ENCODE measurements at places on chromosomes 4 and X. TPM values are rescaled to one million over a fixed set of nuclear protein-coding genes. Genes with fewer than 3 reads are reported as not detected.

- no peak for DNase-seq
Measured at GRCh38 chr4:58760737-58761136, 1650.6 kb upstream of the IGFBP7 start.

DNA sequence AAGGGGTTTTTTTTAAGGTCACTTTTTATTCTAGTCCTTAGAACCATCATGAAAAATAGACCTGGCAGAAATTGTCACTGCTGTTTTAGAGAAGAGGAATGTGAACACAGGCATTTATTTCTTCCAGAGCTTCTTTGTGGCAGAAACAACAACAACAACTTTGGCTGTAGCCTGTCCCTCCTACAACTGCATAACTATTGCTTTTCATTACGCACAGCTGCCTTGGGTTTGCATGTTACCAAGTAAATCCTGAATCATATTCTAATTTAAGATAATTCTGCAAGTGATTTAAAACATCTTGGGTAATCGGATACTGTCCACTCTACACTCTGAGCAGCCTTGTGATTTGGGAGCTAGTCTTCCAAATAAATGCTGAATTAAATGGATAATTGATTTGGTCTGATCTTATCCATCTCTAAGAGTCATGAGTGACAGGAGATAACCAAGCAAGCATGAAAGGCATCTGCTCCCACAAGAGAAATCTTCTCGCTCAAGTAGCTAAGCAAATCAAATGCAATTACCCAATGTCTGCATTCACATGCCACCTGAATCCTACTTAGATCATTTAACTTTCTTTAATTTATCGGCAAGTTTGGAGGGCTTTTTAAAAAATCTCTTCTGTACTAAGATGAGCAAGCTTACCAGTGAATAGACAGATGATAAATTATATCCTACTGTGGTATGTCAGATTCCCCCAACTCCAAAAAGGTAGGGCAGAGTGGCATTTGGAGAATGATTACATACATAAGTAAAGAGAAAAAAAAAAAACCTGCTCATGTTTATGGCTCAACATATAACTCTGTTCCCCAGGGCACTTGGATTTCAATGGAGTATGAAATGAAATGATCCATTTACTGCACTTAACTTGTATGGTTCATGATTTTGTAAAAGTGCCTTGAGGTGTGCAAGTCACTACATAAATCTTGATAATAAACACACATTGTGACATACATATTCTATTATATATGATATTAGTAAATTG lies 73.6 kb downstream of the EGF start:
- no peak for DNase-seq

- no peak for DNase-seq
Measured at GRCh38 chr4:168634276-168634802, 137.5 kb downstream of the PALLD start.

GRCh38 chrX:48992341-48992740 lies 9.7 kb downstream of the GRIPAP1 start:
- DNase-seq = no peak

DNA sequence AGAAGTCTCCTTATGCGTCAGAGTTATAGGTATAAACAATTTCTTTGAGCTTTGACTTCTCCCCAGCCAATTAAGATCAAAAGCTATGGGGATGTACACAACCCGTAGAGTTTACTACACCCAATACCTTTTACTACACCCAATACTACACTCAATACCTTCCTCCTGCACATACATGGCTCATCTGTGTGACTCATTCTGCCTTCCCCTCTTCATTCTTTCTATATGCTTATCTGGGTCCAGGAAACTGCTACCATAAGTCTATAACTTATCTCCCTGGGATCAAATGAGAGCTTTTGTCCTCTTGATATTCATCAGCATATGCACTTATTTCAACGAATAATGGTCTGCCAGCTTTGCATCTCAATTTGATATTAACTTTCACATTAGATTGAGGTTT lies 28.2 kb downstream of the ANKRD50 start:
- DNase-seq = no peak

- no peak for DNase-seq
Measured at GRCh38 chr4:54120518-54120917, 20.6 kb downstream of the GSX2 start.

DNA sequence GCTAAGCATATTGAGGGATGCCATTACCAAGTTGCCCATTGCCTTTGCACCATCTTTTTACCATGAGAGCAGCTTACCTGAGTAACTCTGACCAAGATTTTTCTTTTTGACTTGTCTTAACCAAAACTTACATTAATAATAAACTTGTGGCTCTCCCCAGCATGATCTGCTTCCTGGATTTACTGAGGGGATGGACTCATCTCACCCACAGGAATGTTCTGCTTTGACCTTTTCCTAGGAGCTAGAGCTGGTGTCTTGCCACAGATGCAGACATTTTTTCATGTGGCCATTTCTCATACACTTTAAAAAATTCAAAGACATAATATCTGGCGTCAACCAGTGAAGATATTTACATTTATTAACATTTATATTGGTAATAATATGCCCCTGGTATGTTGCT lies 79.2 kb upstream of the EFHC2 start:
- DNase-seq = no peak

DNA sequence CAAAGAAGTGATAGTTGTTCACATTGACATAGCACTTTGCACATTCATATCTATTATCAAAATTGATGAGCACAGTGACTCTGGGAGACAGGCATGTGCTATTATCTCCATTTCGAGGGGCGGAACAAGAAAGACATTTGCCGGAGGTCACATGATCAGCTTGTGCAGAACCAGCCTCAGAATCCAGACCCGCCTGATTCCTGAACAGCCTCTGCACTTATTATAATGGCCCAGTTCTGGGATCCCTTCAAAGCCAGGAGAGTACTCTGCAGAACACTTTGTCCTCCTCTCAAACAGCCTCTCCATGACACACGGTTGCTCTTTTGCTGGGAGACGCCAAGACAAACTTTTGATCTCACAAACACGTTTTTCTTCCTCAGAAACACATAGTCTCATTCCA lies 48.4 kb downstream of the RWDD4 start:
- DNase-seq = no peak

- no peak for DNase-seq
Measured at GRCh38 chrX:9501362-9501761, 36.5 kb downstream of the TBL1X start.

DNA sequence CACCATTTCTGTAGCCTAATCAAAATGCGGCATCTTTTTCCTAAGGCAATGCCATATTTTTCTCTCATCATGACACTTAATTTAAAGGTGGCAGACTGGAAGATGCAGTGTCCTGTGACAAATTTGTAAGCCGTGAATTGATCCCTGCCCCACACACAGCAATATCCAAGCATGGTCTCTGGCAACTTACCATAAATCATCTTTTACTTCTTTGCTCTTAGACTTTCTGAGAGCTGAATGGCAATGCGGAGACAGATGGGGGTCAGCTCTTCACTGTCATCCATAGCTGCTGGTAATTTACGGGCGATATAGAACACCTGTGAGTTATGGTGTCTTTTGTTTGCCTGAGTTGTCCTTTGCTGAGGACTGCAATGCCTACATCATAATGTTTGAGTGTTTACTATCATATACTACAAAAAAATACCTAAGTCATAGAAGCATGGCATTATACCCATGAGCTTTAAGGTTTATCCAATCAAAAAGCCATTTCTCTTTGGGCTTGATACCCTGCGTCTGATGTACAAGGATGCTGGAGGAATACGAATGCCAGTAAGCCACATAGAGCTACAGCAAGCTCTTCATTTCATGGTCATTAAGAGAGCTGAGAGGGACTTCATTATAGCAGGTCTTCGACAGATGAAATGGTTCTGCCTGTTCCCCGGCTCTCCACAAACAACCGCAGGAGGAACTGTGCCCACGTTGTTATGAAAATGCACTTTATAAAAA lies 148.1 kb downstream of the TRIML1 start:
- DNase-seq = no peak

The DUSP9 gene
- total RNA-seq = not detected

The STATH gene
- total RNA-seq = not detected

The ETDA gene
- not detected for total RNA-seq

The MXRA5 gene
- total RNA-seq = not detected

The IQCM gene
- total RNA-seq = not detected

The PABPC4L gene
- total RNA-seq = not detected

The TBC1D9 gene
- total RNA-seq = 0.05 TPM

The LIMCH1 gene
- not detected for total RNA-seq

The TEX13D gene
- total RNA-seq = not detected
